ENCODE measurements at places on chromosomes 4 and X.

GRCh38 chrX:21373637-21374162 lies 518 bp upstream of the CNKSR2 start:
- no peak for DNase-seq

DNA sequence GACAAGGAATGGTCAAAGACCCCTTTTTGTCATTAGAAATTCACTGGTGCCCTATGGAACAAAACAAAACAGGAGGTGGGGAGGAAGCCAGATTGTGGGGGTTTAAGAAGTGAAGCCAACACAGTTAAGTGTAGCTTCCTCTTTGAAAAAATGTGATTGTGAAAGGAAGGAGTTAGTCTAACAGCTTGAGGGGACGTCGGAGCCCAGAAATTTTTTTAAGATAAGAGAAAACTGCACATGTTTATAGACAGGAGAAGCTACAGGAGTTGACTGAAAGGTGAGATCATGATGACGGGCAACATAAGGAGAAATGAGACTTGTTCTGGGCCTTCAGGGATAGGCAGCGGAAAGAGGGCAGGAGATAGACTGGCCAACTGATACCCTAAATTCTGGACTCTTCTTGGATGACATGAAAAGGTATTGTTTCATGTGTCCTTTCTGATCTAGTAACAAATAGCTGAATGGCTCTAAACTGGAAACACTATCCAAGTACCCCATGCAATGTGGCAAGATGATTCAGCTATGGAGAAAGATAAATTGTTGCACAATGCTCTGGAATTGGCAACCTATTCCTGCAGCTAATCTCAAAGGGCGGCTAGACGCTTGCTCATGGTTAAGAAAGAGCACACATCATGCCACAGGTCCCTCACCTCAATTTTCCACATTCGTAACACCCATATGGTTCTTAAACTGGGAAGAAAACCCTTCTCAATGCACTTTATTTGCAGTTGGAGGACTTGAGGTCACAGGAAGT lies 3.7 kb upstream of the HDAC8 start:
- no peak for DNase-seq

DNA sequence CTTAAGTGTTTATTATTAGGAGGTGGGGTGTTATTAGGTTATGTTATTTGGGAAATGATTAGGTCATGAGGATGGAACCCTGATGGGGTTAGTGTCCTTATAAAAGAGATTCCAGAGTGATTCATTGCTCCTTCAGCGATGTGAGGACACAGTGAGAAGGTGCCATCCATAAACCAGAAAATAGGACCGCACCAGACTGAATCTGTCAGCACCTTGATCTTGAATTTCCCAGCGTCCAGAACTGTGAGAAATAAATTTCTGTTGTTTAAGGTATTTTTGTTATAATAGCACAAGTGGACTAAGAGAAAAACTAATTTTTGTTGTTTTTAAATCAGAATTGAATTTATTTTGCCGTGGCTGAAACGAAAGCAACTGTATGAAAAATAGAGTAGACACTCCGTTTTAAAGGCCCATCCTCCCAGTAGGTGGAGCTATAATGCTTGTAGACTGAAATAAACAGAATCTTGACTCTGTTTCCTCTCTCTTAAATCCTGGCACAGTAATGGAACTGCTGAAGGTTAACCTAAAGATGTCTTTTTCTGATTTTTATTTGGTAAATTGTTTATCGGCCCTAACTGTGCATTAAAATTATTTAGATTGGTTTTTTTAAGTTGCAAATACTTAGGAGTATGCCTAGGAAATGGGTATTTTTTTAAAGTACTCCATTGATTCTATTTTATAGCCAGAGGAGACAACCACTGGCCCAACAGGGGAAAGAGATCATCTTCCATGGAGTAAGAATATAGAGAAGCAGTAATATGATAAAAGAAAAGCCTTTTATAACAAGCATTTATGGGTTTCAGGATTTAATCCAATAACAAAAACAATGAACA lies 133.2 kb upstream of the ADAMTS3 start:
- peak; percentile 5 for DNase-seq

DNA sequence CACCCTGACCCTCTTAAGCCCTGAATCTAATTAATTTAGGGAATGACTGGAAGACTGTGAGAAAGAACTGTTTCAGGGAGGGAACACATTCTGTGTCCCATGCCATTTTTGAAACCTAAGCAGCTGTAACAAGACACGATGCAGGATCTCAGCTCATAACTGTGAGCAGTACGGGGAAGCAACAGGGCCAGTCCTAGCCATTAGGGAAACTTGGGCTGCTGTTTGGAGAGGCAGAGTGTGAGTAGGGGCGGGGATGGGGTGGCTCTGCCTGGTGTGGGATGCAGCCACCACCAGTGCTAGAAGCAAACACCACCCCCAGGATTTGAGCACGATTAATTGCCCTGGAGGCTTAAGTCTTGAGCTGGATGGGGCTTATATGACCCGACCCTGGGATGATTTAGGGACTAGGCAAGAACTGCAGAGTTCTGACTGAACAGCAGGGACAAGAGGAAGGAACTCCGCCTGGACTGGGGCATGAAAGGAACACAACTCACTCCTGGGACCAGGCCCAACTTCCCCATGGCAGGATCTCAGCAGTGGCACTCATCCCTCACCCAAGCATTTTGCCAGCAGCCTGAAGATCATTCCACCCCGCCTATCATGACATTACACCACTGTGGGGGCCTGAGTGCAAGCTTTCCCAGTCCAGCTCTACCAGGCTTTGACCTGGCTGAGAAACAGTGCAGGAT lies 43.1 kb downstream of the ATRX start:
- DNase-seq, result no peak

DNA sequence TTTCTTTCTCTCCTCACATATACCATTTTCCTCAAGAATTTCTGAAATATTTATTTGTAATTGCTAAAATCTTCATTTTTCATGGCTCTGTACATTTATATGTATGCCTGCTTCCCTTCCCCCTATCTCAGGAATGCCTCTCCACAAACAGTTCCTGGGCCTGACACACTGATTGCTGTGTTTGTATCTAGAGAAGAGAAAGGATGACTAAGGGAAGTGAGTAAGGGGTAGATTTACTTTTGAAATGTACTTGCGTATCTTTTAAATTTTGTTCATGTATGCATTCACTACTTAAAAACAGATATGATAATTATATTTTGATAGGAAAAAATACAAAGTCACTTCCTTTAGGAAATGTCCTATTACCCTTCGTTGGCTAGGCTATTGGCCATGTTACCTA lies 790.8 kb downstream of the PCDH18 start:
- DNase-seq, result no peak

GRCh38 chrX:133792198-133792953 lies 193.0 kb downstream of the GPC3 start:
- DNase-seq, result peak; percentile 14

GRCh38 chrX:57447856-57448255 lies 144.0 kb upstream of the ZXDB start:
- DNase-seq, result no peak

DNA sequence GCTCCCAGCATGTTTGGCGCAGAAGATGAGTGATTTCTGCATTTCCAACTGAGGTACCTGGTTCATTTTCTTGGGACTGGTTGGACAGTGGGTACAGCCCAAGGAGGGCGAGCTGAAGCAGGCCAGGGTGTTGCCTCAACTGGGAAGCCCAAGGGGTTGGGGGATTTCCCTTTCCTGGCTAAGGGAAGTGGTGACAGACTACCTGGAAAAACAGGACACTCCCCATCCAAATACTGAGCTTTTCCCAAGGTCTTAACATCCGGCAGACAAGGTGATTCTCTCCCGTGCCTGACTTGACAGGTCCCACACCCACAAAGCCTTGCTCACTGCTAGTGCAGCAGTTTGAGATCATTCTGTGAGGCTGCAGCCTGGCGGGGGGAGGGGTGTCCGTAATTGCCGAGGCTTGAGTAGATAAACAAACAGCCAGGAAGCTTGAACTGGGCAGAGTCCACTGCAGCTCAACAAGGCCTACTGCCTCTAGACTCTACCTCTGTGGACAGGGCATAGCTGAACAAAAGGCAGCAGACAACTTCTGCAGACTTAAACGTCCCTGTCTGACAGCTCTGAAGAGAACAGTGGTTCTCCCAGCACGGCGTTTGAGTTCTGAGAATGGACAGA lies 307.7 kb upstream of the ARSJ start:
- no peak for DNase-seq
